ENCODE measurements at places on chromosomes 4 and X. TPM values are rescaled to one million over a fixed set of nuclear protein-coding genes. Genes with fewer than 3 reads are reported as not detected.

Gene FAM9B
- not detected for total RNA-seq

Gene BTK
- total RNA-seq = not detected

Gene PORCN
- total RNA-seq = 8.7 TPM

Gene ACTRT1
- total RNA-seq = not detected

Gene POU4F2
- total RNA-seq = not detected

Gene LRIT3
- total RNA-seq = under 0.01 TPM

Gene PPP1R3F
- 2.1 TPM for total RNA-seq

Gene CT47B1
- total RNA-seq = not detected

Gene ATP2B3
- not detected for total RNA-seq

Gene SSX1
- total RNA-seq = not detected

Gene DMP1
- total RNA-seq = not detected

Gene GAGE1
- total RNA-seq = not detected

Gene LYAR
- 21.4 TPM for total RNA-seq

Gene GRIA3
- total RNA-seq = not detected

Gene HS6ST2
- total RNA-seq = 2.0 TPM

Gene GAGE13
- not detected for total RNA-seq

Gene COX7B2
- total RNA-seq = not detected

Gene RIBC1
- not detected for total RNA-seq

Gene ADH7
- not detected for total RNA-seq

Gene CDKL2
- 0.29 TPM for total RNA-seq

Gene MXRA5
- total RNA-seq = under 0.01 TPM

Gene SOD3
- total RNA-seq = not detected
